ENCODE measurements at places on chromosomes 16 and 17.

DNA sequence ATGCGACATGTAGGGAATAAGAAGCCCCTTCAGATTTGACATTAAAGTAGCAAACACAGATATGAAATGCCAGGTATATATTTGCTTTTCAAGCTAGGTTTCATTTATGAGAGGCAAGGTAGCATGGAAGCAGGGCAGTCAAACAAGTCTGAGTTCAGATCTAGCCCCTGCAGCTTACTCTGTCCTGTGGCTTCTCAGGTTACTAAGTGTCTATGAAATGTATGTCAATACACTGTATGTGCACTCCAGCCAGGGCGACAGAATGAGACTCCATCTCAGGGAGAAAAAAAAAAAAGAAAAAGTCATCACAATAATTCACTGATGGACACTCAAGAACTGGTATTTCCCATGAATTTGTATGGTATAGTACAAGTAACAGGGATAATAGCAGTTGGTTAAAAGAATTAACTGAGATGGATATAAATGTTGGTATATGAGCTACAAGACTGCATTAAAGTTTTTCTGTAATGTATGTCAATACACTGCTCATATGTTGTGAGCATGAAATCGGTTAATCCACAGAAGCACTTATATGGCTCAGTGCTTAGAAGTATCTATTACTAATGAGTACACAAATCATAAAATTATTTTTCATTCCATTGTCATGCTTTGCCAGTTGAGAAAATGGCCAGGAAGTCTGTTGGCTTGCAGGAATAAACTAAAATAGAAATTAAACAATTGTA is 2.9 kb upstream of the WSB1 start:
- peak; percentile 88 for DNase-seq

- DNase-seq, result peak; percentile 60
Measured at GRCh38 chr17:49359990-49360795, 1.9 kb downstream of the ZNF652 start.

GRCh38 chr17:40431231-40431602 is 12.0 kb upstream of the IGFBP4 start:
- no peak for DNase-seq

GRCh38 chr16:86044241-86044671 is 145.3 kb downstream of the IRF8 start:
- DNase-seq, result no peak

DNA sequence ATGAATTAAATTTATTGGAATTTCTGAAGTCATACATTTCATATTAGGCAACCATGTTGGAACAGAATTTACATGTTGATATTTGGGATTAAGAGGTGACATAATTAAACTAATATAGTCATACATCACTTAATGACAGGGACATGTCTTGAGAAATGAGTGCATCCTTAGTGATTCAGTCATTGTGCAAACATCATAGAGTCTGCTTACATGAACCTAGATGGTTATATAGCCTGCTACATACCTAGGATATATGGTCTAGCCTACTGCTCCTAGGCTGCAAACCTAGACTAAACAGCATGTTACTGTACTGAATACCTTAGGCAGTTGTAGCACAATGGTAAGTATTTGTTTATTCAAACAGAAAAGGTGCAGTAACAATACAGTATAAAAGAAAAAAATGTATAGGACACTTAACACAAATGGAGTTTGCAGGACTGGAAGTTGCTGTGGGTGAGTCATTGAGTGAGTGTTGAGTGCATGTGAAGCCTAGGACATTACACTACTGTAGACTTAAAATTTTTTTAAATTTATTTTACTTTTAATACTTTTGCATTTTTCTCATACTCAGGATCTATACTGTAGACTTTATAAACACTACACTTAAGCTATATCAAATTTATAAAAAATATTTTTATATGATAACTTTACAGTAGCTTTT is 85.6 kb downstream of the OMG start:
- no peak for DNase-seq

DNA sequence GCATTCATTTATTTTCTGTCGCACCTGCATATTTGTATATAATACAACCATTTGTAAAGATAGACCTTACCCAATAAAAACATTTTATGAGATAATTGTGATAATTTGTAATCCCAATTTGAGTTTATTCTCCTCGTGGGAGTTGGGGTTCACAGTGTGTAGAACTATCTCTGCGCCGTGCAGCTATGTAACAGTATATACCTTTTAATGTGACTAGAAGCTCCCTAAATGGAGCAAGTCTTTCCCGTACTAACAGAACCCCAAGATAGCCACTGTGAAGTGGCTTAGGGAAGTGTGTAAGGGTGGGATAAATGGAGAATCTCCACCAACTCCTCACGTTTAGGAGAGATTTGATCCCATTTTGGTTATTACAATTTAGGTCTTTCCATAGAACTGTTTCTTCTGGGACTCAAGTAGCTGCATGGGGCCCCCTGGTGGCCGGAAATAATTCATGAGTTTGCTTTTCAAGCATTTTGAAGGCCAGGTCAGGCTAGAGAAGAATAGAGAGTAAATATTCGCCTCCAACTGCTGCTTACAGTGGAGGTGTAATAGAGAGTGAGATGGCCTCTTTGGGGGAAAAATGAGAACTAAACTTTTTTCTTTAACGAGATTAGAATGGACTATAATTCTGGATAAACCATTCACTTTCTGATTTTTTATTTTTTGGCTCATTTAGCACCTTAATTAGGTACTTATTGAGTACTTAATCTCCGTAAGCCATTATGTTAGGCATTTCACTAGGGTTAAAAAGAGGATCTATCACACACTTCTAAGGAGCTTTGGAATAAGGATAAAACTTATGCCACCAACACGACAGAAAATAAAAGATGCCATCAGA is 4.5 kb downstream of the TMEM100 start:
- peak; percentile 86 for DNase-seq

DNA sequence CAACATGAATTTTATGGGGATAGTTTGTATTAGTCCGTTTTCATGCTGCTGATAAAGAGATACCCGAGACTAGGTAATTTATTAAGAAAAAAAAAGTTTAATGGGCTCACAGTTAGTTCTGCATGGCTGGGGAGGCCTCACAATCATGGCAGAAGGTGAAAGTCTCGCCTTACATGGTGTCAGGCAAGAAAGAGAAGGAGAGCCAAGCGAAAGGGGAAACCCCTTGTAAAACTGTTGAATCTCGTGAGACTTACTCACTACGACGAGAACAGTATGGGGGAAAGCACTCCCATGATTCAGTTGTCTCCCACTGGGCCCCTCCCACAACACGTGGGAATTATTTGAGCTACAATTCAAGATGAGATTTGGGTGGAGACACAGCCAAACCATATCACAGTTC is 181.5 kb downstream of the PRKCA start:
- no peak for DNase-seq

GRCh38 chr16:69443927-69444631 is 19.7 kb downstream of the CYB5B start:
- no peak for DNase-seq

- DNase-seq, result no peak
Measured at GRCh38 chr16:28179354-28179753, 32.4 kb downstream of the XPO6 start.

DNA sequence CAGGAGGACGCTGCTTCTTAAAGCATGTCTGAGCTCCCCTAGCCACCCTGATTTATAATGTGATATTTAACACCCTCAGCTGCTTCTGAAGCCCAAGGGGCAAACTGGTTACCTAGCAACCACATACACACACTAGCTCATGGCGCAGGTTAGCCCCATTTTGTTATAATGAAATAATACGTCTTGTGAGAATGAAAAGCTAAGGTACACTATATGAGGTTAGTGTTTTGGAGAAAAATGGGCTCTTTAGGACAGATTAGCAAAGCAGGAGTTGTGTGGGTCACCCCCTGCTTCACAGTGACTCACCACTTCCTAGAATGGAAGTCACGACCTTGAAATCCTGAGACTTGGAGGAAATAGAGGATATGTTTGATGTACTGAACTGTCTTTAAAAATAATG is 404.8 kb upstream of the HSBP1 start:
- DNase-seq, result no peak

- DNase-seq, result no peak
Measured at GRCh38 chr16:89847051-89847939, 19.0 kb downstream of the SPIRE2 start.

DNA sequence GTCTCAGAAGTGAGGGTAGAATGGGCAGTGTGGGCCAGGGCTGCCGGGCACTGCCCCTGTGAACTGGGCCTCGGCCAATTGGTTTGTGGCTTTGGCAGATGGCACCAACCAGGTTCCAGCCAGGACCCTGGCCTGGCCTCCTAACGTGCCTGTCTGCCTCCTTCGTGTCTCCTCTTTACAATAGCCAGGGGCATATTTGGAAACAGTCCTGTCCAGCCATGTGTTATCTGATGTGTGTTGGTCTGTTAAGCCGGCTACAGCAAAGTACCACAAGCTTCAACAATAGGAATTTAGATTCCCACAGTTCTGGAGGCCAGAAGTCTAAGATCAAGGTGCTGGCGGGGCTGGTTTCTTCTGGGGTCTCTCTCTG is 14.6 kb downstream of the CRISPLD2 start:
- no peak for DNase-seq

DNA sequence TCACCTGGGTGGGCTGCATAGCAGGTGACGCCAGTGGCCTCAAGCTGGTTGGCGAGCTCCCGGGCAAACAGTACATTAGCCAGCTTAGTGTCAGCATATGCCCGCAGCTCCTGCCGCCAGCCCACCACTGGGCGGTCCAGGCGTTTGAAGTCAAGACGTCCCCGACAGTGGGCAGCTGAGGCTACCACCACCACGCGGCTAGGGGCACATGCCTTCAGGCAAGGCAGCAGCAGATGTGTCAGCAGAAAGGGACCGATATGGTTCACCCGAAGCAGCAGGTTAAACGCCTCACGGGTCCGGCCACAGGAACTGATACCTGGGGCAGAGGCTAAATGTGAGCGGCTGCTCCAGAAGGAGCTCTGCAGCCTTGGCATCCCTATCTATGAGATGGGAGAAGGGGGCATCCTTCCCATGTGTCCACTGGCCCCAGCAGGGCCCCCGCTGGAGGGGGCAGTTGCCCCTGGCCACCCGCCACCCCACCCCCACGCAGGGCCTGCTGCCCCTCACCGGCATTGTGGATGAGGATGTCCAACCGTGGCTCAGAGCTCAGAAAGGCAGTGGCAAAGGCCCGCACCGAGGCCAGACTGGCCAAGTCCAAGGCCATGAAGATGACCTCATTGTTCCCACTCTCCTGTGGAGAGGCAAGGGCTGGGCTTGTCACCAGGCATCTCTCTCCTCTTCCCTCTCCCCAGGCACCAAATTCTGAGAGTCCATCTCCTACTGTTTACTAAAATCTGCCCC is 1.7 kb downstream of the DHRS13 start:
- no peak for DNase-seq

DNA sequence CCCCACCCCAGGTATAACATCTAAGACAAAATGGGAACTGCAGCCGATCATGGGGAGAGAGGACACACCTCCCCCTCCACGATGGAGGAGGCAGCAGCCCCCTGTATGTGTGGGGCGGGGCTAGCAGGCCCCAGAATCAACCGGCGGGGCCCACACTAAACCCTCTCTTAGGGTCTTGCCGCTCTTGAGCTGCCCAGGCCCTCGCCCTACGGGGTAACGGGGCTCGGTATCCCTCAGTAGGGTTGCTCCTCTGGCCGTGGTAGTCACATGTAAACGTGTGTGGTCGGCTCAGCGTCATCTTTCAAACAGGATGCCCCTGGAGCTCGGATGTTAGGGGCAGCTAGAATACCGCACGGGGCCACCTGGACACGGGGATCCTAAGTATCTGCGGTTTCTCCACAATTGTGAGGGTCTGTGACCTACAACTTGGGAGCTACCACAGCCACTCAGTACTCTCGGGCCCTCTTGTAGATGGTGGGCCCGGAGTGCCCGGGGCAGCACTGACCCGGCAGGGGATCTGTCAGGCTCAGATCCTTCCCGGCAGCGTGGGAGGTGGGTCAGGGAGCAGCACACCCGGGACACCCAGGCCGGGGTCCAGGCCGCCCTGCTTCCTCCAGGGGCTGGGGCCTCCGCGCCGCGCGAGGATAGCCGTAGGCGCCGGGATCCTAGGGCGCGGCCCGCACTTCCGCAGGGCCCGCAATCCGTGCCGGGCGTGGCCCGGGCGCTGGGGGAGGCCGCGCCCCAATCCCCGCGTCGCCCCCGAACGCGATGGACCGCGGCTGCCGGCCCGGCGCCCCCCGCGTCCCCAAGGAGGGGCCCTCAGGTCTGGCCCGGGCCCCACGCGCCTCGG is 781 bp downstream of the ARHGDIA start:
- peak; percentile 23 for DNase-seq

- DNase-seq, result no peak
Measured at GRCh38 chr17:39767147-39767546, 29.4 kb downstream of the GRB7 start.

DNA sequence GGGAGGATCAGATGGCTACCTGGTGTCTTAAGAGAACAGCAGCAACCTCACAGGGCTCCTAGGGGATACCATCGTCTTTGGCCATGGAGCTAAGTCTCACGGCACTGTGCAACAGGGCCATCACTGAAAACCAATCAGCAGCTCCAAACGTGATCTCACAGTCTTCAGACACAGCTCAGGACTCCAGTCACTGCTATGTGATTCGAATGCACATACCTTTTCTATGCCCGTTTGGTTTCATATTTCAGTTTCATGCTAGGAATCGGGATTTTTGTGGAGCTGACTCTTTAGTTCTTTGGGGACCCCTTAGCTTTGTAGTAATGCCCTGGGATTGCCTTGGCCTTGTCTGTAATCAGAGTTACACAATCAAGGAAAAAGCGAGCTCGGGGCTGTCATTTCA is 162.8 kb upstream of the CDH11 start:
- no peak for DNase-seq

GRCh38 chr17:43129671-43130010 is 4.5 kb upstream of the BRCA1 start:
- DNase-seq, result no peak

DNA sequence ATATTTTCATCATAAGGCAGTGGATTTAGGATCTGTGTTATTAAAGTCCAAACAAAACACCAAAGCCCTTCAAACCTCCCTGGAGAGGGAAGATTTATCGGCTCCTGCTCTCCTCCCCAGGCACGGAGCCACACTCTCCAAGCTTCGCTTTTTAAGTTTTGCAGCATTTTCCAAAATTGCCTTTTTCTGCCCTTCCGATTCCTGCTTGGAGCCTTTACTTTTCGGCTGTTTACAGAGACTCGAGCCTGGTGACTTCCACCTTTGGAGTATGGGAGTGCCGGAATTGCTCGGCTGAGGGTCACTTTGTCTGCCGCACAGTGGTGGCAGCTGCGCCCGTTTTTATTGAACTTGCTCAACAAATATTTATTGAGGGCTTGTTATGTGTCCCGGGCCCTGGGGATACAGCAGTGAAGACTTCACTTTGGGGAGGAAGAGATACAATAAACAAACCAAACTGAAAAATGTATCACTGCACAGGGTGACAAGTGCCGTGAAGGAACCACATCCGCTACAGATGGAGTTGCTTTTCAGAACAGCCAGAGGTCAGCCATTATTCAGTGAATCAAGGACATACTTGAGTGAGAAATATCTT is 185.5 kb downstream of the NTN1 start:
- no peak for DNase-seq

GRCh38 chr17:32523017-32523680 is 36.4 kb downstream of the CDK5R1 start:
- no peak for DNase-seq

GRCh38 chr17:40936976-40937375 is 470 bp downstream of the KRT23 start:
- DNase-seq, result no peak

- no peak for DNase-seq
Measured at GRCh38 chr16:1997494-1998359, 8.0 kb downstream of the SYNGR3 start.

- no peak for DNase-seq
Measured at GRCh38 chr16:77974883-77975282, 47.5 kb upstream of the CLEC3A start.

GRCh38 chr17:75806822-75807500 is 22.4 kb downstream of the UNK start:
- DNase-seq, result no peak

Data from NCI-H510A treated with DMSO at 0.1 percent for 48 hours (cell line).